ENCODE measurements at places on chromosomes 6 and 20.

DNA sequence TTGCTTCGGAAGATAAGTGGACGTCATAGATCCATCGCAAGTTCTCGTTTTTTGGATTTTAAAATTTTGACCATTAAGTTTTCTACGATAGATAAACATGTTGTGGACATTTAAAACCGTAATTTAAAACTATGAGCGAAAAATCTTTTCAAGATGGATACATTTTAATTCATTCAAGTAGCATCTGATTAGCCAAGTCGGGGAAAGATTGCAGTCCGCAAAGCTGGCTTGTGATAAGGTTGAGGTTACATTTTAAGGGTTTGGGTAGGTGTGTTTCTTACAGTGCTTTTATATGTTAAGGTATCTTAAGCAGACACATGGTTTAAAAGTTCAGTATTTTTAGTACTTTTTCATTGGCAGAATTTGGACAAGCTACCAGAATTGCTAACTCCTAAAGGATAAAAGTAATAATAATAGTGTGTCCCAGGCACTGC is 1.2 kb downstream of the WTAP start:
- DNase-seq: no peak

DNA sequence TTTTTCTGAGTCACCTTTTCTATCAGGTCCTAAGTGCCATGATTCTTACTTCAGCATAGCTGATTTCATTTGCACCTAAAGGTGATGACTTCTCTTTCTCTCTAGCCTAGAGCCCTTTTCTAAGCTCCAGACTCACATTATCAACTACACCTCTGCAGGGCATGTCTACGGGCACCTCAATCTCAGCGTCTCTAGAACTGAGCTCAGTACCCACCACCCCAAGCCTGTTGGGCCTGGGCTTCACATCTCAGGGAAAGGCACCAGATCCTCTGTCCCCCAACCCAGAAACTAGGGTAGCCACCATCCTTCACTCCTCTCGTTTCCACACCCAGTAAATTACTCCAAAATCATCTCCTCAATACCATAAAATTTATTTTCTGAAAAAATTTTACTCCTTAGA is 10.6 kb upstream of the PLCG1 start:
- DNase-seq: no peak

- DNase-seq: no peak
These were observed 171.6 kb upstream of the PHACTR1 start for GRCh38 chr6:12544821-12545565.

- DNase-seq: peak; percentile 2
These were observed 15.0 kb downstream of the OR2B3 start for GRCh38 chr6:29071831-29072723.

DNA sequence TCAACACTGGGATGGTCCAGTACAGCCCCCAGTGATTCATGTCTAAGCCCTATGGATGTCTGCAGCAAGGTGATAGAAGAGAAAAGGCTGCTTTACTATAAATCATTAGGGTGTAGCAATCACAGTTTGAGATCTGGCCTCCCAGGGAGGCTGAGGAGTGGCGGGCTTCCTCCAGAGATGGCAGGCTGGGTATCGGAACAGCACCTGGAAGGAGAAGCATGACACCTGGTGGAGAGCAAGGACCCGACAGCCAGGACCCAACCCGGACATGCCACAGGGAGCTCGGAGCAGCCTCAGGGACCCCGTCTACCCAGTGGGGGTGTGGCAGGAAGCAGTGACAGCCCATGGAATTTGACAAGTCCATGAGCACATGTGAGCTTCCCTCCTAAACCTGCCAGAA is 114.8 kb upstream of the CD93 start:
- no peak for DNase-seq

GRCh38 chr20:49404461-49404860 is 78.0 kb downstream of the KCNB1 start:
- DNase-seq: no peak

DNA sequence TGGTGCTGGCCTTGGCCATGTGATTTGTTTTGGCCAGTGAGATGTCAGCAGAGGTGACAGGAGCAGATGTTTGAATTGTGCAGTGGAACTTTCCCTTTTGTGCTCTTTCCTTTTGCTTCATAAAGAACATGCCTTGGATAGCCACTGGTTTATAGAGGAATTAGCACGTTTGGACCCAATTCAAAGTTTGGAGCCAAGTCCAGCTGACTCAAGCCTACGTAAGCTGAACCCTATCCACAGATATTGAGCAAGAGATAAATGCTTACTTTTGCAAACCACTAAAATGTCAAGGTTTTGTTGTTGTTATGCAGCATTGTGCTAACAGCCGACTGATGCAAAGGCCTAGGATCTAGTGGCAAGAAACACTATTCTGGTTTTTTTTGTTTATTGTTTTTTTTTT is 230.9 kb upstream of the CITED2 start:
- DNase-seq: no peak

DNA sequence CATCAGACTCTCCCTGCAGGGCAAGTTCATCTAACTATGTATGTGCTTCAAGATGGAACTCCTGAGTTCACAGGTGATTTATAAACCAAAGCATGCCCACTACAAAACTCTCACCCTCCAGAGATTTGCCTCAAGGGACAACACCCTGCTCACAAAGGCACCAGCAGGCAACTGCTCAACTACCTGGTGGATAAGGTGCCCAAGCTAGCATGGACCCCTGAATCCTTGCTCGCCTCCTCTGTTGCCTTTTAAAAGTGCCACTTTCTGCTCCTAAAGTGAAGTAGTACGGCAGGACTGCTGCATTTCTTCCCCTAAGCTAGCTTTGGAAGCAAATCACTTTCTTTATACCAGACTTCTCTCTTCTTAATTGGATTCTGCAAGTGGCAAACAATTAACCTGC is 1.2 kb downstream of the LPA start:
- DNase-seq: no peak

Measured in activated T-cell treated with anti-CD3 and anti-CD28 coated beads for 48 hours (primary cell).